Stimulated activated CD8-positive, alpha-beta memory T cell treated with anti-CD3 and anti-CD28 coated beads, Interleukin-4, amount 100 ng/mL, for 1 hour (primary cell): ENCODE measurements at places on chromosomes 5 and 9.

DNA sequence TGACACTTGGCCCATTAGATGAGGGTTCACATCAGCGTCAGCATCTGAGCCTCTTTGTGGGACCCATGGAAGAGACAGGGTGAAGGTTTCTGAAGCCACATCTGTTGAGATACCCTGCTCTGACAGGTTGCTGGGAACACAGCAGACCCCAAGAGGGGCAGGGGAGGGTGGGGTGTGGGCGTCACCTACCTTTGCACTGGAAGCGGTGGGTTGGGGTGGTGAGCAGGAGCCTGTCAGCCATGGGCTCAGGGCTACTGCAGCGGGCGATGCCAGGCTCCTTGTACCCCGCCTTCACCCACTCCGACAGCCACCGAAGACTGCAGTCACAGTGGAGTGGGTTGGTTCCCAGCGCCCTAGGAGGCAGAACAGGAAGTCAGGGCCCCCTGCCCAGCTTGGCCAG lies 131.5 kb upstream of the PANK3 start:
- DNase-seq, result no peak

DNA sequence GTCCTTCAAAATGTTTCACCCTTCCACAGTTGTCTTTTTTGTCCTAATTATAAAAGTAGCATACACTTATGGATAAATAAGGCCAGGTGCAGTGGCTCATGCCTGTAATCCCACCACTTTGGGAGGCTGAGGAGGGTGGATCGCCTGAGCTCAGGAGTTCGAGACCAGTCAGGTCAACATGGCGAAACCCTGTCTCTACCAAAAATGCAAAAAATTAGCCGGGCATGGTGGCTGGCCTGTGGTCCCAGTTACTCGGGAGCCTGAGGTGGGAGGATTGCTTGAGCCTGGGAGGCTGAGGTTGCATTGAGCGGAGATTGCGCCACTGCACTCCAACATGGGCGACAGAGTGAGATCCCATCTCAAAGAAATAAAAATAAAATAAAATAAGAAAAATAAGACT lies 1.6 kb downstream of the C5orf52 start:
- DNase-seq, result no peak

DNA sequence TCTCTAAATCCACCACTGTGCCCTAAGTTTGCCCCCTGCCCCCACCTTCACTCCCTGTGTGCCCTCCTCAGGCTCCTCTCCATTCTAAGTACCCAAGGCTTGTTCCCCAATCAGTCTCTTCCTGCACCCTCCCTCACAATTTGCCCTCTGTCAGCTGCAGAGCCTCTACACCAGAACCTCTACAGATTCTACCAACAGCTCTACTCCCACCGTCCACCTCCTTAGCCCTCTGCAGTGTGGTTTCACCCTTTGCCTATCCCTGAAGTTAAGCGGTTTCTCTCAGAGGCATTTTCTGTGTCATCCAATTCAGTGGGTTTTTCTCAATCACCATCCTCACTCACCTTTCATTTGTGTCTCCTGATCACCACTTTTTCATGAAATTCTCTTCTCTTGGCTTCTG lies 13.2 kb upstream of the ERAP2 start:
- DNase-seq, result no peak

- DNase-seq, result no peak
Measured at GRCh38 chr5:134143944-134144941, 29.8 kb downstream of the TCF7 start.

GRCh38 chr5:38509185-38509584 lies 47.3 kb downstream of the LIFR start:
- no peak for DNase-seq

DNA sequence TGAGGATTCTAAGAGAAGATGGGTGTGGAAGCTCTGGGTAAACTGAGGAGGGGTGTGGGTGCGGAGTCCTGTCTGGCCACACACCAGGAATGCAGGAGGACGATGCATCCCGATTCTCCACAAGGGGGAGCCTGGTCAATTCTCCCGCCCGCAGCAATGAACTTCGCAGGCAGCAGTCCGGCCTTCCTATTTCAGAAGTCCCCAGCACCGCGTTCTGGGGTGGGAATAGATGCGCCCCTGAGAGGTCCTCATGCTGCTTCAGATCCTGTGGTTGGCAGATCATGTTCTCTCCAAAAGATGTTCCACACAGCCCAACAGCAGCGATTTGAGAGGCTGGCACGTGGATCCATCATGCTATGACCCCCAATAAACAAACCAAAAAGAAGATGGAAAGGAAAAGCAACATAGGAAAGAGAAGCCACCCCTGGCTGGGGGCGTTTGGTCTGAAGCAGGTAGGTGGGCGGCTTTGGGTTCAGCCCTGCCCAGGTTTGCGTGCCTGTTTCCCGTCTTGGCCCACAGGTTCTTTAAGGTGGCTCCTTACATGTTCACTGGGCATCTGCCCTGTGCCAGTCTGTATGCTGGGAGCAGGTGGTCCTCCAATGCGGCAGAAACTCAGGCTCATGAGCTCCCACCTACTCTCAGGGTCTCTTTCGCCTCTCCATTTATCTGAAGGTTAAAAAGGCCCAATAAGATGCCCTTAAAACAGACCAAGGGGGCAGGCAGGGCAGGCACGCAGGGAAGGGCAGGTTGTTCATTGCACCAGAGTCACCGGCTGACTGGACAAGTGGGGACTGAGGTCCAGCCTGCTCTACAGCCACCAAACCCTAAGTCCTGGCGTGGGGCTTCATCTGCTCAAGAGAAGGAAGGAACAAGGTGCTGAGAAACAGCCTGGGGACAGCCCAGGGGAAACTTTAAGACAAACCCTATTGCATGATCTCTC lies 171.6 kb downstream of the PAX5 start:
- no peak for DNase-seq

DNA sequence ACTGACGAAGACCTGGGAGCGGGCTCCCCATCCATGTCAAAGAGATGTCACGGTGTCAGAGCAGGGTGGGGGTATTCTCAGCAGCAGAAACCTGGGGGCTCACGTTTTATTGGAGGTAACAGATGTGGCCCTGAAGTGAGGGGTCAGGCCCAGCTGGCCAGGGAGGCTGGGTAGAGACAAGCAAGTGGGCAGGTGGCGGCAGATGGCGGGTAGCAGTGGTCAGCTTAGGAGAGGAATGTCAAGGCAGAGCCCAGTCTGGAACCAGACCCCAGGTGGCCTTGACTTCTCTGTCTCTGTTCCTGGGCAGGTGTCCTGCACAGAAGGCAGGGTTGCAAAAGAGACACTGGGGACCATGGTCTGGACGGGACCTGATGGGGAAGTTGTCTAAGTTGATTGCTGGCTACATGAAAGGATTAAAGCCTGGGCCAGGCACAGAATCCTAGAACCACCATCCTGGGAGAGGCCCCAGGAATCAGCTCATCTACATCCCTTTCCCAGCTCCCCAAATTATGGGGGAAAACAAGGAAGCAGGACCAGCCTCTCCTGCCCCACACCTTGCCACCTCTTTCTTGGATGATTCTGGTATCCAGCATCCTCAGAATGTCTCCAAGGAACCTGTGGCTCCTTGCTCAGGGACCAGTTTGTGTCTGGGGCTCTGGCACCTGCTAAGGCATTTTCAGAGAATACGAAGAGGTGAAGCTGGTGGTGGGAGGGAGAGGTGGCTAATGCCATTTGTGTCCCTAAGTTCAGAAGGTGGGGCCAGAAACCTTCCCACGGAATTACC lies 72.5 kb downstream of the AMBP start:
- no peak for DNase-seq

DNA sequence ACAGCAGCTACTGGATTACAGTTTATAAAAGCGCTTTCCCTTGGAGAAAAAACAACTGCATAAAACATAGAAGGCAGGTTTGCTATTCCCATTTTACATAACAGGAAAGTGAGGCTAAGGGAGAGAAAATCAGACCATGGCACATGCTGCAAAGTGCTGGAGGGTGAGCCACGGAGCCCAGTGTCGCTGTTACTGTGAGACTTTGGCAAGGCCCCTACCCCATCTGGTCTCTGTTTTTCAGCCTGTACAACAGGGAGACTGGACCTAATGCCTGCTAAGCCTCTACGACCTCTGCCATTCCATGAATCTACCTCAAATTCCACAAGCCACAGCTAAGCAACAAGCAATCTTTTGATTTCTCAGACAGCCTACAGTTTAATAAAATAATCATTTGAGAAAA lies 139.2 kb downstream of the GABBR2 start:
- no peak for DNase-seq

- no peak for DNase-seq
Measured at GRCh38 chr9:135814421-135815095, 92.8 kb downstream of the CAMSAP1 start.

DNA sequence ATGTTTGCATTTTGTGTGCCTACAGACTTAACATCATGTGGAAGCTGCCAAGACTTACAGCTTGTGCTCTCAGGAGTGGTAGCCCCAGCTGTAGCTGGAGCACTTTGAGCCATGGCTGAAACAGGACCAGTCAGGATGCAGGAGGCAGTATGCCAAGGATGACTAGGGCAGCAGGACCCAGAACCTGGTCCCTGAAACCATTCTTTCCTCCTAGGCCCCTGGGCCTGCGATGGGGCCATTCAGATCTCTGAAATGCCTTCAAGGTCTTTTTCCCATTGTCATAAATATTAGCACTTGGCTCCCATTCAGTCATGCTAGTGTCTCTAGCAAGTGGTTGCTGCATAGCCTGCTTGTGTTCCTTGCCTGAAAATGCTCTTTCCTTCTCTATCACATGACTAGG lies 29.6 kb upstream of the VLDLR start:
- DNase-seq, result no peak

- DNase-seq, result no peak
Measured at GRCh38 chr9:70466976-70467561, 52.6 kb upstream of the KLF9 start.

DNA sequence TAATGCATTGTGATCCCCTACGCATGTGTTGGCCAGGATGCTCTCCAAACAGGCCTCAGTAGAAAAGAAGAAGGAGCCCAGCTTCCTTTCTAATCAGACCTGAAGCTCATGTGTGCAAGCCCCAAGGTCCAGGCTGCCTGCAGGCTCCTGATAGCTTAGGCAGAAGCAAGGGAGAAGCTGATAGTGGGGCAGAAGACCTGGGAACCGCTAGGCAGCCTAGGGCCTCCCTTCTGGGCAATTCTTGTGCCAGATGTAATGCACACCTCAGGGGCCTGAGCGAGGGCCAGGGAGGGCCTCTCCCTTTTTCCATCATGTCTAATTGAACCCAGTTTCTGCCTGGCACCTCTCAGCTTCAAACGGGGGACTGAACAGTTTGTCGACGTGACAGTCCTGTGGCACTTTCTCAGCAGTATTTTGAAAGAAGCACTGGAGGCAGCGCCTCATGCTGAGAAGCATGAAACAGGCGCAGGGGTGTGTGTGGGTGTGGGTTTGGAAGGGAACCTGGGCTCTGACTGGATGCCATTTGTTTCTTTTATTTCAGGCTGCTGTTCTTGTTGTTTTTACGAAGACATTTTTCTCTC lies 212.8 kb downstream of the PIK3R1 start:
- no peak for DNase-seq

DNA sequence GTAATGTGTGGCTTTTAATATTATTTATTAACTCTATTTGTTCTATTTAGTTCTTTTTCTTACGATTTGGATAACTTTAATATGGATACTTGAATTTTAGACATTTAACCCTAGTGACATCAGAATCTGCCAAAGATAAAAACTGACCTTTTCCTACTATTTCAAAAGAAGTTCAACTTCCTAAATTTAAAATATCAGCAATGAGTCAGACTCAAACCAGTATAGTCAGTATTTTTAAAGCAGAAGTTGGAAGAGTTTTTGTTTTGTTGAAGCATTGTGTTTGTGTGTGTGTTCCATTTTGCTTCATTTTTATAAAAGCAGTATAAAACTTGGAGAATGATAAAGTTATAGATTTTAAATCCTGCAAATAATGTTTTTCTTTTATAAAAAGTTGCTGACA lies 251.8 kb upstream of the RASA1 start:
- no peak for DNase-seq

- DNase-seq, result no peak
Measured at GRCh38 chr5:33711094-33711679, 180.6 kb downstream of the ADAMTS12 start.

GRCh38 chr9:16099732-16100536 lies 547.1 kb downstream of the CCDC171 start:
- no peak for DNase-seq

- no peak for DNase-seq
Measured at GRCh38 chr5:10467281-10468198, 25.9 kb downstream of the ROPN1L start.

GRCh38 chr9:121447321-121447834 lies 52.3 kb downstream of the GGTA1 start:
- DNase-seq, result no peak

DNA sequence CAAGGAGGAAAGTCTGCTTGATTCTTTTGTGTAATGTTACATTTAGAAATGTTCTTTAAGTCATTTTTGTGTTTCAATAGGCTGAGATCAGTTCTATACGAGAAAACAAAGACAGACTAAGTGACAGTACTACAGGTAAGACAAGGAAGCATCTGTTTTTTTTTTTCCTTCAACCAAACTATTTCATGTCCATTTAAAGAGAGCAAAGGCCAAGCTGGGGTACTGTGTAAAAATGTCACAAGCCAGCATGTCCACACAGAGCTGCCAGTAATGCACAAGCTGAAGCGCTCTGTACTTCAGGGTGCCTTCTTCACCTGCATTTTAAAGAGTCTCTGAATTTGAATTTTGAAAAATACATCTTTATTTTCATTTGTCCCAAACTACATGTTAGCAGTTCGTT lies 20.2 kb upstream of the TTC23L start:
- DNase-seq, result no peak

- DNase-seq, result no peak
Measured at GRCh38 chr9:133684121-133684935, 48.2 kb downstream of the DBH start.

DNA sequence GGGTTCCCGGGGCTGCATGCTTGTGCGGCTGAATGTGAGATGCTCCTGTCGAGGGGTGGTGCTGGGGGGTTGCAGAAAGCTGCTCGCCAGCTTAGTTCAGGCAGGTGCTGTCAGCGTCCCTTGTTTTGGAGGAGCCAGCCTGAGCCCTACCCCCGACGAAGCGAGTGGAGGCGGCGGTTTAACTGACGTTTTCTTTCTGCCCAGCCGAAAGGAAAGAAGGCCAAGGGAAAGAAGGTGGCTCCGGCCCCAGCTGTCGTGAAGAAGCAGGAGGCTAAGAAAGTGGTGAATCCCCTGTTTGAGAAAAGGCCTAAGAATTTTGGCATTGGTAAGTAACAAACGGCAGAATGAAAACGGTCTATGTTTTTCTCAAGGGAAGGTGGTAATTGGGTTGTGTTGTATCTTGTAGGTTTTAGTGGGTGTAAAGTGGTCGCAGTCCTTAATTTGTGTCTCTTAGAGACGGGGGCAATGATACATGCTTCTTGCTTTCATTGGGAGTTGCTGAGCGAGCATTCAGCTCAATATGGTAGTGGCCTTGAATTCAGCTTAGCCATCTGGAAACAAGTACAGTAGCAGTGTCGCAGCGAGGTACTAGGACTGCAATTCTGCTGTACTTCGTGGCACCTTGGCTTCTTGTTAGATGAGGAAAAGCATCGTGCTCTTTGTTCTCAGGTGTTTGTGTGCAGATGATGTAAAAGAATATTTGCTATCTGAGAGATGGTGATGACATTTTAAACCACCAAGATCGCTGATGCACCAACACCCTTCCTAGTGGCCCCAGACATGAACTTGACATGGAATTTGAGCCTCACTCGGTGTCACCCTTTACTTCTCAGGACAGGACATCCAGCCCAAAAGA lies 928 bp downstream of the RPL7A start:
- DNase-seq, result no peak

- no peak for DNase-seq
Measured at GRCh38 chr5:132322266-132322665, 28.1 kb downstream of the SLC22A4 start.
